ENCODE measurements at places on chromosomes 13 and 19. TPM values are rescaled to one million over a fixed set of nuclear protein-coding genes. Genes with fewer than 3 reads are reported as not detected.

DNA sequence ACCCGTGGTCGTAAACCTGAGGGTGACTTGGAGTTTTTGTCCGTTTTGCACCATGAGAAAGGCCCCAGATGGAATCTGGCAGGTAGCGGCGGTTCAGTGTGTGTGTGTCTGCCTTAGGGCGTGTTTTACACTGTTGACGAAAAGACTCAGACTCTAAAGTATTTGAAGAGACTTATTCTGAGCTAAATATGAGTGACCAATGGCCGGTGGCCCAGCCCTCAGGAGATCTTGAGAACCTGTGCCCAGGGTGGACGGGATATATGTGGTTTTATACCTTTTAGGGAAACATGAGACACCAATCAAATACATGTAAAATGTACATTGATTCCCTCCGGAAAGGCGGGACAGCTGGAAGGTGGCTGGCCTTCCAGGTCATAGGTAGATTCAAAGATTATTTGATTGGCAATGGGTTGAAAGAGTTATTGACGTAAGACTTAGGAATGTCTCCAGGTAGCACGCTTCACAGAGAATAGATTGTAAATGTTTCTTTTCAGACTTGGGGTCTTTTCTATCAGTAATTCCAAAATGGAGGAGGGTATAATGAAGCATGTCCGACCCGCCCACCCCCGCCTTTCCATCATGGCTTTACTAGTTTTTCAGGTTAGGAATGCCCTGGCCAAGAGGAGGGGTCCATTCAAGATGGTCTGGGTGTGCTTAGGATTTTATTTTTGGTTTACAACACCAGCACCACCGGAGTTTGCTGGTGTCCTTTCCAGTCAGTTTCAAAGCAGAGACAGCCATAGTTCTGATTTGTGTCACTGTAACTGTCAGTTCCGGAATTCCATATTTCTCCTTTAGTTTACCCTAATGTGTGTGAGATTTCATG lies 1.0 kb upstream of the ZNF529 start:
- no peak for DNase-seq

DNA sequence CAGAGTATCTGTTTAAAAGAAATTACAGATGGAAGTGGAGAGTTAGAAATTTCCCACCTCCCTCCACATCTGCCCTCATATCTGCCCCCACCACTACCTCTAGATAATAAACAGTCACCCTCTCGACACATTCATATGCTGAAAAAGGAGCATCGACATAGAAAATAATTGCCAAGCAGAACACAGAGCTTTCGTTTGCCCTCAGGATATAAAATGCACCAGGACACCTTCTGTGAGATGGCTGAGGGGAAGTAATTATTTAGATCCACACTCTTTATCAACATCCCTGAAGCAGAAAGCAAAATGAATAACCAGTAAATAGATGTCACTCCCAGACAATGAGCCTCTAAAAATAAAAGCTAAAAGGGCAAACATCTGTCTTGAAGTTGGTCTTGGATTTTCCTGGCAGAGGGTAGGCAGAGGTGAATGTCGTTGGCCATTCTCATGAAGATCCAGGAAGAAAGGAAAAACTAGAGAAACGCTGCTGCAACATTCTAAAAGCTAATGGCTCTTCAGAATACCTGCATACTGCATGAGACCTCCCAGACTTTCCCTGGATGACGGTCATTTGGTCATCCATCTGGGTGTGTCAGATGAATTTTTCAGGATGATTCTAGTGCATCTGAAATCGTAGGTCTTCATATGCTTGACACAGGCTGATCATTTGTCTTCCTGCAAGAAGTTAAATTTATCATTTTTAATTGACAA lies 527.5 kb downstream of the RFC3 start:
- DNase-seq, result no peak

GRCh38 chr19:31553112-31553845 lies 204.0 kb upstream of the TSHZ3 start:
- DNase-seq, result peak; percentile 56

- DNase-seq, result no peak
Observed at GRCh38 chr19:45097450-45097775, 4.4 kb downstream of the PPP1R37 start.

DNA sequence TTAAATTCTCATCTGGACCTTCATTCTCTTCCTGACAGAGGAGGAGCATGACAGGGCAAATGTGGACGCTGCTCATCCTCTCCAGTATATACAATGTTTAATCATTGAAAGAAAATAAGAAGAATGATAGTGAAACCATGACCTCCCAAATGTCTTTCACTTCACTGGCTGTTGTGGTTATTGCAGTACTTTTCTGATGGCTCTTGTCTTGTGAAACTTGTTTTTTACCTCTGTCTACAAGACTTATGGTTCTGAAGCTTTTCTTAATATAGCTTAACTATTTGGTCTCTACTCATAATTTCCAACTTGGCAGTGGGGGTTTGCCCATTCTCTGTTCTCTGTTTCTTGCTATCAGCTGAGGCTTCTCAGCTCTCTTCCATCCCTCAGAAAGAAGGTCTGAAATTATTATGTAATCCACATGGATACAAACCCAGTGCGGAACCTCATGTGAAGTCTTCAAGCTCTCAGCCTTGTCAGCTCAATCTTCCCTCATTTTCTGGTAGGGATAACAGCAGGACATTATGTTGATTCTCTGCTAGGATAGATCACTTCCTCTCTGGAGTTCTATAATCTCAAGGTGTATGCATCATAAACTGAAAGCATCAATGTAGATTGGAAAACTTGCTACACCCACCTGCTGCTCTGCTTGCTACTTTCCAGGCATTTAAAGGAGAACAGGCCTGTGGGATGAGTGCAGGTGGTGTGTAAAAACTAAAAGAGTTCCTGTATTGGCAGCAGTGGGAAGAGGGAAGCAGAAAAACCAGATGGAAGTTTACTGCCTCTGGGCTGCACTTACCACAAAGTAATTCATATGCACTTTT lies 250.3 kb upstream of the HTR2A start:
- no peak for DNase-seq

GRCh38 chr13:61725806-61726205 lies 310.2 kb upstream of the PCDH20 start:
- DNase-seq, result no peak

DNA sequence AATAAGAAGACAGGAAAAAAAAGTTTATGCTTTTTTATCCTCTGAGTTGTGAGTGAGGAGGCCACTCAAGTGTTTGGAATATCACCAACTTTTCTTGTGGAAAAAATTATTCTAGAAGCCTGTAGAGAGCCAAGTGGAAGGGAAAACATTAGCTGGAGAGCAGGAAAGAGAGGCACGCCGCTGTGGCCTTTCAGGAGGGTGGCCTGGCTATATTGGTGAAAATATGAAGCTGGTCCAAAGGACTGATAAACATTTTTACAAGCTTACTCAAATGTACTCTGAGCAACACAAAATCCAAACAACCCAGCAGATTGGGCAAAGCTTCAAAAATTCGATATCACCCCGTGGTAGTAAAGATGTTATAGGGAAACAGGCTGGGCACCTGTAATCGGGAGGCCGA lies 2.3 kb upstream of the EIF3G start:
- no peak for DNase-seq

- DNase-seq, result no peak
Observed at GRCh38 chr13:93744886-93745285, 518.3 kb downstream of the GPC6 start.

Gene ZNF154
- 7.8 TPM for total RNA-seq
